Stimulated activated CD8-positive, alpha-beta memory T cell treated with anti-CD3 and anti-CD28 coated beads, Interleukin-7, amount 100 ng/mL, for 1 hour (primary cell): ENCODE measurements at places on chromosomes 3 and 15.

GRCh38 chr3:42165211-42165610, 74.1 kb downstream of the TRAK1 start:
- no peak for DNase-seq

DNA sequence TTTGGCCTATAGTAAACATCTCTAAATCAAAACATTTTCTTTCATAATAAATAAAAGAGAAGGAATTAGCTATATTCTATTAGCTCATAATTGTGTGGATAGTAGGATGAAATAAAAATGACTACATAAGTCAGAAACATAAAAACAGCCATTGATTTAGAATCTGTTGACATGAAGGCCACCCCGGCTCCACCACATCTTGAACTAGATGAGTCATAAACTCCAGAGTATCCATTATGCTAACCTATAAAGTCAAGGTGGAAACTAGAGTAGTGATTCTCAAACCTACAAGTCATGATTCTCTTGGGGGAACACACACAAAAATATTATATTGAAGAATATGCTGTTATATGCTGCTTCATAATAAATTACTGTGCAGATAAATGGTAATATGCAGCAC, 831.0 kb downstream of the TUSC7 start:
- DNase-seq, result no peak

DNA sequence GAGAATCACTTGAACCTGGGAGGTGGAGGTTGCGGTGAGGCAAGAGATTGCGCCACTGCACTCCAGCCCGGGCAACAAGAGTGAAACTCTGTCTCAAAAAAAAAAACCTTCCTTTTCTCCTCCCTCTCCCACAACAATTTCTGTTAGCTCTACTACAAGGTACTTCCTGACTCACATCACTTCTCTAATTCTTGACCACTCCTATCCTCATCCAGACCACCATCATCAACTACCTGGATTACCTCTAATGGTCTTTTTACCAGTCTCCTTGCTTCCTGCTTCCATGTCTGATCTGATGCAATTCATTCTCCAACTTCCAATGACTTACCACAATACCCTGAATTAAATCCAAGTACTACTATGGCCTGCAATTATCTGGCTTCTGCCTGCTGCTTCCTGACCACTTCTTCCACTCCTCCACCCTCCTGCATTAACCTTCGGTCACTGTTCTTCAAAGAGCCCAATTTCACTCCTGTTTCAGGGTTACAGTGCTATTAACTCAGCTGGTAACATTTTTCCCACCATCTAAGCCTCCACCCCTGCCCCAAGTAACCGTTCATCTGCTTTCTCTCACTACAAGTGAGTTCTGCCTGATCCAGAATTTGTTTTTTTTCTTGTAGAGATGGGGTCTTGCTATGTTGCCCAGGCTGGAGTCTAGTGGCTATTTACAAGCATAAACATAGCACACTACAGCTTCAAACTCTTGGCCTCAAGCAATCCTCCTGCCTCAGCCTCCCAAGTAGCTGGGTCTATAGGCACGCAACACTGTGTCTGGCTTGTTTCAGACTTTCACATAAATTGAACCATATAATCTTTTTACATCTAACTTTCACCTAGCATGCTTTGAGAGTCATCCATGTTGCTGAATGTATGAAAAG, 27.8 kb downstream of the DCAF1 start:
- DNase-seq, result no peak

- DNase-seq, result no peak
Observed at GRCh38 chr3:34650131-34650530, 851.7 kb downstream of the PDCD6IP start.

DNA sequence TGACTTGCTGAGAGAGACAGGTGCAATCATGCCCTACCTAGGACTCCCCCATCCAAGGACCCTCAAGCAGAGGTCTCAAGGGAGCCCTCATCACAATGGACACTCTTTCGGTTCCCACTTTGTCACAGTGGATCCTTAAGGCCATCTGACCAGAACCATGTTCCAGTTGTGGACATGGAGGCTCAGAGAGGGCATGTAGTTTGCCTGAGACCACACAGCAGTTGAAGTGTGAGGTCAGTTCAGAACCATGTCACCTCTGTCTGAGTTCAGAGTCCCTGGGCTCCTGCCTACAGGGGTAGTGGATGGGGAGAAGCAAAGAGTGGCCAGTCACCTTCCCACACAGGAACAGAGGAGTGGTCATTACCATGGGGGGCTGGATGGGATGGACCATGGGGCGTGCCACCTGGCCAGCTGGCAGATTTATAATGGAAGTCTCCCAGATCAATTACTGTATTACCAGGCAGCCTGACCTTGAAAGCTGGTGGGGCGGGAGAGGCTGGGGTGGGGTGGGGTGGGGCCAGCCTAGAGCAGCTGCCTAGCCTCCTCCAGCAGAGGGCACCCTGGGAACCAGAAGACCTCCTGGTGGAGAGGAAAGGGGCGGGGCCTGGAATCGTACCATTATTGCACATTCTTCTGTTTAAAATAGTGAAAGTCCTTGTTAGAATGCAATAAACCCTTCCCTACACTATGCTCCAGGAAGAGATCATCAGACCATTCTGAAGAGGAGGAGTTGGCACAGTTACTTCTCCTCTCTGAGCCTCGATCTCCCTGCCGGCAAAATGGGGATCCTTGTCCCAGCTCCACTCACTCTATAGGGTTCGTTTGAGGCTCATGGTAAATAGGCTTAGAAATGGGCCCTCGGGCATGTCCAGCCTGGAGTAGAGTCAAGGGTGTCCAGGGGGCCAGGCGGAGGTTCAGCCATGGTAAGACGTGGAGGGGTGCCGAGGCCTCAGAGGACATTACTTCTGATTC, 26.9 kb upstream of the LINGO1 start:
- no peak for DNase-seq

DNA sequence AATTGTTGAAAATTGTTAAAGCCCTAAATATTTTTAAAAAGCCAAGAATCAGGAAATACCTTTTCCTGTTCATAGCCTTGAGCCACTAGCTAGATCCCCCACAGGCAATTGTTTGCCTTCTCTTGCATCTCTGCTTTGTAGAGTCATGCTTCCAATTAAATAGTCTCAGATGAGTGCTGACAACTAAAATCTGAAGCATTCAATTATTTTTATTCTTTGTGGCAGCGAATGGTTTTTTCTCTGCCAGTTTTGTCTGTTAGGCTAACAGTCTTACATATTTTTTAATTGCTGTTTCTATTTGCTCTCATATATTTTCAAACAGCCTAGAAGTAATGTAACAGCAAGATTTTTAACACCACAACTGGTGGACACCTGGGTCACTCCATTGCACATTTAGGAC, 277.1 kb upstream of the GBE1 start:
- DNase-seq, result no peak

DNA sequence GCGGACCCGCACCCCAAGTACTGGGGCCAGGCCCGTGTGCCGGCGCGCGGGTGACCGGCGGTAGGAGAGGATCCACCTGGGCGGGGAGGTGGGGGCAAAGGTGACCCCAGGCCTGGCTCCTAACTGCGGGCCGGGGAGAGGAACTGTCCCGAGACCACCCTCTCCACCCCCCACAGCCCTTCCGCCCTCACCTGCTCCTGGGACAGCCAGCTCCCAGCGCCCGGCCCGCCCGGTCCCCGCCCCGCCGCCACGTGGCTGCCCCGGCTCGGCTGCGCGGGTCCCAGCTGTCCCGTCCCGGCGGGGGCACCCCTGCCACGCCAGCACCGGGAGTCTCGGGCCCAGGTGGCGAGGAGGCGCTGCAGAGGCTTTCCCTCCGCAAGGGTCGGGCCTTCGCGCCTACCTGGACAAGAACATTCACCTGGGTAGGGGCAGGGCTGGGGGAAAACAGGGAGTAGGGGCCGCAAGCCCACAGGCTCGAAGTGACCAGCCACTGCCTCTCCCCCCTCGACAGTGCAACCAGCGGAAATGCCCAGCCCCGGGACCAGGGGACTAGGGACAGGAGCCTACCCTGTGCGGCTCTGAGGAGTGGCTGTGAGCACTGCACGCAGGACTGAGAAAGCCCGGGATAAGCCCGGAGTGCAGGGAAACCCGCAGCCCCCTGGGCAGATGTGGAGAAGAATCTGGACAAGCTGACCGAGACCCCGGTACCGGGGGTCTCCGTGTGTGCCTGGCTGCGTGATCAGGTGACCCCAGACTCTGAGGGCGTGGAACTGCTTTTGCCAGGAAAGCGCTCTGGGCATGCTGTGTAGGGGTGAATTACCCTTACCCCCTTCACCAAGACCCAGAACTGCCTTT, at the start of gene SLC12A8:
SLC12A8 (minus strand) TSS at position 240 of the 855 bp plus-strand sequence. CDS start 1,399 bp downstream, outside the sequence.
- DNase-seq, result no peak

- DNase-seq, result no peak
Observed at GRCh38 chr3:184334470-184335158, 2.8 kb upstream of the FAM131A start.

GRCh38 chr15:69740684-69741083, 288.1 kb downstream of the RPLP1 start:
- DNase-seq, result no peak

GRCh38 chr3:55434789-55435188, 52.3 kb downstream of the WNT5A start:
- no peak for DNase-seq

GRCh38 chr3:112582244-112582874, 20.5 kb downstream of the SLC35A5 start:
- DNase-seq, result no peak

DNA sequence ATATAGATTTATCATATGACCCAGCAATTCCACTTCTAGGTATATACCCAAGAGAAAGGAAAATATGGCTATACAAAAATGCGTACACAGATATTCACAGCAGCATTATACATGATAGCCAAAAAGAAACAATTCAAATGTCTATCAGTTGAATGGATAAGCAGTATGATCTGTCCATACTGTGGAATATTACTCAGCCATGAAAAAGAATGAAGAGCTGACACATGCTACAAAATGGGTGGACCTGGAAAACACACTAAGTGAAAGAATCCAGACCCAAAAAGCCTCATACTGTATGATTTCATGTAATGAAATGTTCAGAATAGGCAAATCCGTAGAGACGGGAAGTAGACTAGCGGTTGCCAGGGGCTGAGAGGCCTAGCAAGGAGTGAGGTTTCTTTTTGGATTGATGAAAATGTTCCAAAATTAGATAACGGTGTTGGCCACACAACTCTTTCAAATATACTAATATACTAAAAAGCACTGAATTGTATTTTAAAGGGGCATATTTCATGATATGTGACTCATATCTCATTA, 33.4 kb downstream of the FGD5 start:
- no peak for DNase-seq

GRCh38 chr3:37598808-37599581, 262.7 kb upstream of the CTDSPL start:
- no peak for DNase-seq

DNA sequence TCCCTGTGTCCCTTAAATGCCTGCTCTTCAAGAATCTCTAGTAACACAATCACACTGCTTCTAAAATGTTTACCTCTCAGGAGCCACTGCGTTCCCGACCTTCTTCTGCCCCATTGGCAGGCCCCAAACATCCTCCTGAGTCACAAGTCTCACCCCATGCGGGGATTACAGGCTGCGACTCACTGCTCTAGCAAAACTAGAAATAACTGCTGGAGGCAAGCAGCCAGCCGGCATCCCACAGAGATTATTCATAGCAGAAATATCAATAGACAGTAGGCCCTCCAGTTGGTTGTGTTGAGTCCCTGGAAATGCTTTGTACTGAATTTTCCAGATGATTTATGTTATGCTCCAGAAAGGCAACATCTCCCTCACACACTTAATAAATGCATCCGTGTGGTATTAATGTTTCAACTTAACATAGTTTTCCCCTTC, 64.8 kb downstream of the RFTN1 start:
- no peak for DNase-seq

DNA sequence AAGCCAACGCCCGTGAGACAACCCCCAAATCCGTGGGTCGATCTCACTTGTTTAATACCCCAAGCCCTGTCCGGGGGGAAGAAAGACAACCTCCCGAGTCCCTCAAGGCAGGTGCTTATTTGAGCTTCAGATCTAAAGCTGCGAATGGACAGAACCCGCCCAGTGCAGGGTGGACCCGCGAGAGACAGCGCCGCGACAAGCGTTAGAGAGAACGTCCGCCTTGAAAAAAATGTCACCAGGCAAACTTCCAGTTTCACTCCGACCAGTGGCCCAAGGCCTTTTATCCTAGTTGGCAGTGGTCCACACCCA, 740 bp upstream of the OXSR1 start:
- no peak for DNase-seq

DNA sequence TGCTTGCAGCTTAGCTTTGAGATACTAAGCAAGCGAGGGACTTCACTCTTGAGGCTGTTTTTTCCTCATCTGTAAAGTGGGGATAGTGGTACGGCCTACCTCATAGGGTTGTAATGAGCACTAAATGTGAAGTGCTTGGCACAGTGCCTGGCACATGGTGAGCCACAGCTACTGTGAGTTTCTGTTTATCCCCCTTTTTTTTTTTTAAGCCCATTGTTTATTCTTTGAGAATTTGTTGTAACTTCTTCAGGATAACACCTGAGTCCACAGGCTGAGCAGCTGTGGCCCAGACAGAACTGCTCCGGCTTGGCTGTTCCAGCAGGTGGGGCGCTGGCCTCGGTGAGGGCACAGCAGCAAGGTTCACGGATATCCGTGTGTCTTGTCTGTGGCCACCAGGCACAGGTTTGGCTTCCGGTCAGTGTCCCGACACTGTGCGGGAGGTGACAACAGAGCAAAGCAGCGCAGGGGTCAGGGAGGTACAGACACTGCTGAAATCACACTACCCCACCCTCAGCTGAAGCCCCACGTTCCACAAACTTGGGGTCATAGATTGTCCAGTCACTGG, 7.3 kb upstream of the ISG20 start:
- no peak for DNase-seq

DNA sequence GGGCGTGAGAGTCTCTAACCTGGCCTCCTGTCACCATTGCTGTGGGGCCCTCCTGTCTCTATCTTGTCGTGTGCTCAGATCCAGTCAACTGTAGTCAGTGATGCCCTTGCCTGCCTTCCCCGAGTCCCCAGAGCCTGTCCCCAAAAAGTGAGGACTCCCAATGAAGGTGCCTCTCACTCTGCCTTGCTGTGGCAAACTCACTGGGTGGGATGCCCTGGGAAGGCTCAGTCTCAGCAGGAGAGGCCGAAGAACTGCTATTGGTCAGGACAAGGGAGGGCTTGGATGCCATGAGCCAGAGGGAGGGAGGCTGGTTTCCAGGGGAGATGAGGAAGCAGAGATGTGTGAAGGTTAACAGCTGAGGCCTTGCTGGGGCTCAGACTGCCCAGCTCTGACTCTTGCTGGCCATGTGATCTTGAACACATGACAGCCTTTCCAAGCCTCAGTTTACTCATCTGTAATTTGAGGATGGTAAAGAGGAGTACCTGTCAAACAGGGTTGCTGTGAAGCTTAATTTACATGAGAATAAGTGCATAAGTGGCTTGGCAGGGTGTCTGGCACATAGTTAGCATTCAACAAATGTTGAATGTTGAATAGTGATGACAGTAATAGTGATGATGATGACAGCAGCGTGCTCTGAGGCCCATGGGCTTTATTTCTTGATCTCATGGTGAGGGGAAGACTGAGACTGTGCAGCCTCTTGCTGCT, 8.2 kb downstream of the KY start:
- no peak for DNase-seq

- no peak for DNase-seq
Observed at GRCh38 chr15:76190070-76190564, 121.2 kb downstream of the ETFA start.

- no peak for DNase-seq
Observed at GRCh38 chr3:105539897-105540296, 173.2 kb downstream of the ALCAM start.
